ENCODE measurements at places on chromosomes 3 and 15. TPM values are rescaled to one million over a fixed set of nuclear protein-coding genes. Genes with fewer than 3 reads are reported as not detected.

DLL4 gene
- total RNA-seq = not detected

TERC gene
- total RNA-seq = 6.9 TPM

AAGAB gene
- 57.2 TPM for total RNA-seq

MANF gene
- total RNA-seq = 140 TPM

KBTBD13 gene
- not detected for total RNA-seq

ADAMTS9 gene
- total RNA-seq = not detected

IGF2BP2 gene
- total RNA-seq = 0.21 TPM

STRA6 gene
- not detected for total RNA-seq

DNA sequence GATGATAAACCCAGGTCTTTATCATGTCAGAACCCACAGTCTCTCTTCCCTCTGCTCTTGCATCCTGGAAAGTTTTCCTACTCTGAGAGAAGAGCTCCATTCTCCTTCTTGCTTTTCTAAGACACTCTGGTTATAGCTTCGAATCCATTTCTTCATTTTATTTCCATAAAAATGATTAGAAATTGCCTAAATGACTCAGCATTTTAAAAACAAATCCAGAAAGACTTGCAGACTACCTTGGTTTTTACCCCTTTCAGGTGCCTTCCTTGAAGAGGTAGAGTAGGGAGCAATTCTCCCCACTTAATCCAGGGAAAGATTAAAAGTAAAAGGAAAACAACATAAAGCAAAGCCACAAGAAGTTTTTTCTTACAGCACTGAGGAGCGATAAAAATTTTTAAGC, 1256.0 kb downstream of the ROBO1 start:
- H3K4me1 ChIP-seq = no peaks in the 10 kb centered on the region
- H3K27me3 ChIP-seq = no peaks in the 10 kb centered on the region
- H3K27ac ChIP-seq = no peak overlapping the region

- H3K27ac ChIP-seq = no peak overlapping the region
- no peak overlapping the region for H3K4me3 ChIP-seq
- H3K27me3 ChIP-seq = peaks cover 3% of the 10 kb centered on the region
- no peaks in the 10 kb centered on the region for H3K36me3 ChIP-seq
Observed at GRCh38 chr3:193771653-193772421, 178.8 kb downstream of the OPA1 start.

- H3K4me1 ChIP-seq = no peaks in the 10 kb centered on the region
- no peaks in the 10 kb centered on the region for H3K36me3 ChIP-seq
- DNase-seq = no peak
- no peak overlapping the region for H3K27ac ChIP-seq
Observed at GRCh38 chr3:129673897-129674797, 67.7 kb upstream of the PLXND1 start.

DNA sequence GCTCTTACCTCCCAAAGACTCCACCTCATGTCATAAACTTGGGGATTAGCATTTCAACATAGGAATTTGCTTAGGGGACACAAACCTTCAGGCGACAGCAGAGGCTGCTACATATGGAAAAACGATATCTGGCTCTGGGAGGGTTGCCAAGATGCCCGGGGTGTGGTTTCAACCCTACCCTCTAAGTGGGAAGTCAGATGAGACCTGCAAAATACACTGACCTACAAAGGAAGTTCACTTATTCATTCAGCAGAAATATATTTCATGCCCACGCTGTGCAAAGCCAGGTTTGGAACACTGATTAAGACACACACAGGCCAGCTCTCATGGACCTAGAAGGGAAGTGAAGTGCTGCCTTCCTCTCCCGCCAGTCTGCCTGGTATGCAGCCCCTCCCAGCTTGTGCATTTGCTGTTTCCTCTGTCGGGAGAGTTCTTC, 239.3 kb downstream of the FEZF2 start:
- H3K4me1 ChIP-seq = no peaks in the 10 kb centered on the region
- H3K4me3 ChIP-seq = no peak overlapping the region
- peaks cover 6% of the 10 kb centered on the region for H3K27me3 ChIP-seq
- no peak overlapping the region for H3K27ac ChIP-seq
- no peak for DNase-seq

- no peak for DNase-seq
- peaks cover 4% of the 10 kb centered on the region for H3K27me3 ChIP-seq
- H3K4me1 ChIP-seq = no peaks in the 10 kb centered on the region
- H3K4me3 ChIP-seq = no peak overlapping the region
- H3K27ac ChIP-seq = no peak overlapping the region
Observed at GRCh38 chr3:102447272-102447671, 12.5 kb downstream of the ZPLD1 start.

DNA sequence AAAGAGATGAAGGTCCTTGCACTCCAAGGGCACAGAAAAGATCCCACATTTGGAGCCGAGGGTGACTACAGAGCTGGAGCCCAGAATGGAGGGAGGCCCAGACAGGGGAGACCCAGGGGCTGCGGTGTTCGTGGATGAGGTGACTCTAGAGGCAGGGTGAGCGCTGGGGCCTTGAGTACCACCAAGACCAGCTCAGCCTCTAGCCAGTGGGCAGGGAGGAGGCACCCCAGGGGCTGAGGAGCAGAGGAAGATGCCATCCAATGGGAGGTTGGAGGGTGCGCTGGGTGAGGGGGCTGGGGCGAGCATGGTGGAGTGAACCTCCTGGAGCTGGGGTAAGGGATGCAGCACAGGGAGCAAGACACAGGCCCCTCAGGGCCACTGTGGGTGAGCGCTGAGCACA, 13.3 kb downstream of the RRP9 start:
- DNase-seq = no peak
- no peak overlapping the region for H3K27ac ChIP-seq

- no peaks in the 10 kb centered on the region for H3K4me1 ChIP-seq
- DNase-seq = no peak
- no peaks in the 10 kb centered on the region for H3K36me3 ChIP-seq
- H3K27me3 ChIP-seq = peaks cover 7% of the 10 kb centered on the region
Observed at GRCh38 chr3:58556001-58556400, 19.0 kb upstream of the ACOX2 start.

GRCh38 chr3:10445561-10446175, 59.7 kb downstream of the ATP2B2 start:
- peaks cover 2% of the 10 kb centered on the region for H3K4me1 ChIP-seq
- H3K36me3 ChIP-seq = no peaks in the 10 kb centered on the region
- DNase-seq = no peak
- H3K27me3 ChIP-seq = peaks cover 4% of the 10 kb centered on the region
- H3K27ac ChIP-seq = no peak overlapping the region

- H3K27ac ChIP-seq = no peak overlapping the region
- H3K36me3 ChIP-seq = no peaks in the 10 kb centered on the region
- no peak overlapping the region for H3K4me3 ChIP-seq
- H3K27me3 ChIP-seq = no peaks in the 10 kb centered on the region
- no peaks in the 10 kb centered on the region for H3K4me1 ChIP-seq
- no peak for DNase-seq
Observed at GRCh38 chr15:41990691-41991090, 18.3 kb upstream of the EHD4 start.

GRCh38 chr3:169813278-169813677, 574 bp upstream of the LRRC34 start:
- peaks cover 51% of the 10 kb centered on the region for H3K4me1 ChIP-seq
- DNase-seq = peak; percentile 25
- peaks cover 6% of the 10 kb centered on the region for H3K27me3 ChIP-seq
- H3K36me3 ChIP-seq = peaks cover 18% of the 10 kb centered on the region

DNA sequence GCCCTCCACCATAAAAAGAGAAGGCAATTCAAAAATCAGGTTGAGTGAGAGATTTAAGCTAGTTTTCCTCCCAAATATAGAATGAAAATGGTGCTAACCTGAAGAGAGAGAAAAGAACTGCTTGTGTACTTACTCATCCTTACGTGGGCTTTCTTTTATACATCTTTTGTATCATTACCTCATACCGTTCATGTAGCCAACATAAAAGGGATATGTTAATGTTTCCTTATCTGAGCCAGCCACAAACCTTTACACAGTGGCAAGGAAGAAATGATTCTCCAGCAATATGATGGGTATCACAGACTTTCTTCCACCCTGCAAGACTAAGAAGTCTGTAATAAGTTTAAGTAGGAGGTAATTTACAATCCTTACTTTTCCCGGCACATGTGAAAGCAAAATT, 600.8 kb upstream of the ZNF385D start:
- no peaks in the 10 kb centered on the region for H3K27me3 ChIP-seq
- no peak overlapping the region for H3K27ac ChIP-seq
- H3K36me3 ChIP-seq = no peaks in the 10 kb centered on the region
- no peak overlapping the region for H3K4me3 ChIP-seq

DNA sequence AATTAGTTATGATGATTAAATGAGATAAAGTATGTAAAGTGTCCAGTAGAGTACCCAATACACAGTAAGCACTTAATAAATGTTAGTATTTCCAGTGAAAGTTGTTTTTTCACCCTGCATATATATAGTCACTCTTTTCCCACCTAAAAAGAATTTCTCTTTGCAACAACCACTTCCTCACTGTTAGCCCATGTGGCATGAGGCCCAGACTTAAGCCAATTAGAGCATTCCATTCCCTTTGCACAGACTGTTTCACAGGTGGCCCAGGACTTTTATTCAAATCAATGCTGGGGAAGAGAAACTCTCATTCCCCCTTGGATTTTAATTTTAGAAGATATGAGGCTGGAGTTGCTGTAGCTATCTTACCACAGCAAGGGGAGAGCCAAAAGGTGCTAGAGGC, 3.7 kb downstream of the IFT80 start:
- no peak overlapping the region for H3K27ac ChIP-seq
- no peaks in the 10 kb centered on the region for H3K27me3 ChIP-seq
- no peak for DNase-seq
- H3K4me3 ChIP-seq = no peak overlapping the region
- H3K36me3 ChIP-seq = peaks cover 11% of the 10 kb centered on the region

Measured in activated CD8-positive, alpha-beta T cell treated with anti-CD3 and anti-CD28 coated beads, Interleukin-2, amount 10 ng/mL, durations not matched to agents 7 days and 5 days (primary cell).